ENCODE measurements at places on chromosomes 3 and 15.

- no peak for DNase-seq
These were observed 44.9 kb downstream of the LIPC start for GRCh38 chr15:58476525-58477162.

DNA sequence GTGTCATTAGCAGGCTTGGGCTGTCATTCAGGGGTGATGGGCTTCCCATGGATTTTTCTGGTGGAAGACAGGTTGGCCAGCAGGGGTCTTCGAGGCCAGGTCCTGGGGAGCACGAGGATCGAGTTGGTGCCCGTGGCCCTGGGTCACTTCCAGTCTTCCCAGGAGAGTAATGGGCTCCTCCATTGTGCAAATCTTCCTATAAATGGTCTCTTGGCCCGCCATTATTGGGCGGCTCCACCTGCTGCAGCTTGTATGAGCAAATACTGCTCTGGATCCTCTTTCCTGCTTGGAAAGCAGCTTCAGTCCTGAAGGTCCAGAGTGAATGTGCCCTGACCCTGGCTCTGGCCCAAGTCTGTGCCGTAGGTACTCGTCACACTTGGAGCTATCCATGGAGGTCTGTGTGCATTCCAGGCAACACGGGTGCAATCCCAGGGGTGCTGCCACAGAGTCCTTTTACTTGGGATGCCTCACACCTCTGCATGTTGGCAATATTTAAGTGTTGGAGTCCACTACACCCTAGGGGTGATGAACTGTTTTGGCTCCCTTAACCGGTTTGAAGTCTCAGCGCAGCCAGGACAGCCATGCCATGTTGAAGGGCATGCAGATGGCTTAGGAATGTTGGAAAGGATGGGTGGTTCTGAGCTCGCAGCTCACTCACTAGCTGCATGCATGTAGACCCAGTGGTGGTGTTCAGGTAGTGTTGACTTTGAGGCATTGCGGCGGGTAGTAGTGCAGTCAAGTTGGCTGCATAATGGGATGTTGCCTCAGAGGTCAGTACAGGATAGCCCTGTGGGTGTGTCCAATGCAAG, 97.6 kb downstream of the SNRPN start:
- DNase-seq: no peak

DNA sequence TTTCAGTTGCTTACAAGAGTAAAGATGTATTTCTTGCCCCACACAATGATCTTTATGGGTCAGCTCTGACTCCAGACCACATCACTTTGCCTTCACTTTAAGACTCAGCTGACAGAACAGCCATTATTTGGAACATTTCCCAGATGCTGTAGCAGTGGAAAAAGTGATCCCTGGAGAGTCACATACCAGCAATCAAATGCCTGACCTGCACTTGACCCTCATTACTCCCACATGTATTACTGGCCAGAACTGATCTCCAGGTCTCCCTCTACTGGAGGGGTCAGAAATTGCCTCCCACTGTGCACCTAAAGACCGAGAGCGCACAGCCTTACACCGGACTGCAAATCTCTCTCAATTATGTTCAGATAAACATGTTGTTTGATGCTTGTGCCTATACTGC, 88.6 kb upstream of the ZNF385D start:
- DNase-seq: no peak

- DNase-seq: no peak
These were observed 50.1 kb downstream of the CNTN4 start for GRCh38 chr3:2148561-2149340.

DNA sequence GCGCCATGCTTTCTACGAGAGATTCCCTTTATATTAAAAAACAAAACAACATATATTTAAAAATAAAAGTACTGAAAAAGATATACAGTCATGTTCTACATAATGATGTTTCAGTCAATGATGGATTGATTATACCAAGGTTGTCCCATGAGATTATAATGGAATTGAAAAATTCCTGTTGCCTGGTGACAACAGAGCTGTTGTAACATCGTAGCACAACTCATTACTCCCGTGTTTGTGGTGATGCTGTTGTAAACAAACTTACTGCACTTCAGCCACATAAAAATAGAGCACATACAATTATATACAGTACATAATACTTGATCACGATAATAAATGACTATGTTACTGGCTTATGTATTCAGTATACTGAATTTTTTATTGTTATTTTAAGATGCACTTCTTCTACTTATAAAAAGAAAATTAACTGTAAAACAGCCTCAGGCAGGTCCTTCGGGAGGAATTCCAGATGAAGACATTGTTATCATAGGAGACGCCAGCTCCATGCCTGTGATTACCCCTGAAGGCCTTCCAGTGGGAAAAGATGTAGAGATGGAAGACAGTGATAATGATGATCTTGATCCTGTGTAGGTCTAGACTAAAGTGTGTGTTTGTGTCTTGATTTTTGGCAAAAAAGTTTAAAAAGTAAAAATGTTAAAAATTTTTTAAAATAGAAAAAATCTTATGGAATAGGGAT, 11.7 kb downstream of the CCR1 start:
- no peak for DNase-seq

- no peak for DNase-seq
These were observed 141.3 kb downstream of the ADAM10 start for GRCh38 chr15:58608129-58608590.

- no peak for DNase-seq
These were observed 150.0 kb downstream of the CLSTN2 start for GRCh38 chr3:140085001-140085400.

DNA sequence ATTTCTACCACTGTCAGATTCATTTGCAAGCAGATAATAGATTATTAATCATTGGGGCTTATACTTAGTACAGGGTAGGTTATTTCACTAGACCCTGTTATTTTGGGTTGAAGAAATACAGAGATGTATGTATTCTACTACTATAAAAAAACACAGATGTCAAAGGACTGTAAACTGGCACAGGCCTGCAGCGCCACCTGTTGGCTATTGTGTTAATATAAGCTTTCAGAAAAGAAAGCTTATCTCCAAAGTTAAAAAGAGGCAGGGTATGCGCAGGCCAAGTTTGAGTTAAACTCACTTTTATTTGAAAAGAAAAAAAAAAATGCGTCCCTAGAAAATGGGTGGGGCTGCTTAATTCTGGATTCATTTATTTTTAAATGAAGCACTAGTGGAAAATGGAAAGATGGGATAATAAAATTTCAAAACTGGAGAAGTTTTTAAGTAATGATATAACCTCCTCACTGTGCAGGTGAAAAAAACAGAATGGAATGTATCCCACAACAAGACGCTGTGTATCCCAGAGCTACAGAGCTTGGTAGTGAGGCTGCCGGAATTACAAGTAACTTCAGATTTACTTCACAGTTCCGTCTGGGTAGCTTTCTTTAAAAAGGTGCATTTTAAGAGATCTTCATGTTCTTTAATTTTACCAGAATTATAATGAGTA, 407.2 kb upstream of the TGFBR2 start:
- DNase-seq: peak; percentile 26
